DND-41 (cell line): ENCODE measurements at places on chromosomes 2 and 18.

DNA sequence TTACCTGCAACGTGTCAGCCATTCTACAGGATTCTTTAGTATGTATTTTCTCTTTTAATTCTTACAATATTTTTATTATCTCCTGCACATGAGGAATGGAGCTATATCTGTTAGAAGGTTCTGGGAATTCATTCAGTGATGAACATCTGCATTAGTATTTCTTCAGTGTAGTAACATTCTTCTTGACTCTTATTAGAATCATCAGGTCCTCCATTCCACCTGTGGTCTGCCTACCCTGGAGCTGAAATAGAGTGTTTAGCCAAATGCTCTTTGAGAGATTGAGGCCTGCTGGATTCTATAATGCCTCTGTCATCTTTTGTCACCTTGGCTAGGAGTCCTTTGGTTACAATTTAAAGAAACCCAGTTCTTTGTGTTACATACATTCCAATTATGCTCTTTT is 54.4 kb downstream of the RHBDD1 start:
- no peak overlapping the region for H3K27ac ChIP-seq
- H3K4me1 ChIP-seq: no peaks in the 10 kb centered on the region
- no peaks in the 10 kb centered on the region for H3K27me3 ChIP-seq
- no peak for DNase-seq
- no peak overlapping the region for H3K4me3 ChIP-seq

DNA sequence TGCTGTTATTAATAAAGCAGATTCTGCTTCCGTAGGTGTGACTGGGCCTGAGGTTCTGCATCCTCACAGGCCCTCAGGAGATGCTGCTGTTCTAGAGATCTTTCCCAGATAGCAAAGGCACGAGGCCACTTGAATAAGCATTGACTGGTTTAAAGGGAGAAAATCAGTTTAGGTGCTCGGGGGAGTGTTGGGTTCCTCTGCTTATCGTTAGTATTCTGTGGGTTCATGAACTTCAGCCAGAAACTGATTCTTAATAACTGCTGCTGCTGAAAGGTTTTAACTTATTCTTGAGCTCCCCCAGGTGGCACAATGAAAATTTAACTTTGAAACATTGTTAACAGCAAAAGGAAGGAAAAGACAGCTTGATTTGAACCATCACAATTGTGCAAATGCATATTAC is 56.9 kb downstream of the ITGA6 start:
- H3K36me3 ChIP-seq: 0 out of 2 replicates have a peak, but pooled peaks cover 4% of the 10 kb centered on the region
- H3K27ac ChIP-seq: no peak overlapping the region
- no peaks in the 10 kb centered on the region for H3K27me3 ChIP-seq
- no peaks in the 10 kb centered on the region for H3K4me1 ChIP-seq
- no peak for DNase-seq

DNA sequence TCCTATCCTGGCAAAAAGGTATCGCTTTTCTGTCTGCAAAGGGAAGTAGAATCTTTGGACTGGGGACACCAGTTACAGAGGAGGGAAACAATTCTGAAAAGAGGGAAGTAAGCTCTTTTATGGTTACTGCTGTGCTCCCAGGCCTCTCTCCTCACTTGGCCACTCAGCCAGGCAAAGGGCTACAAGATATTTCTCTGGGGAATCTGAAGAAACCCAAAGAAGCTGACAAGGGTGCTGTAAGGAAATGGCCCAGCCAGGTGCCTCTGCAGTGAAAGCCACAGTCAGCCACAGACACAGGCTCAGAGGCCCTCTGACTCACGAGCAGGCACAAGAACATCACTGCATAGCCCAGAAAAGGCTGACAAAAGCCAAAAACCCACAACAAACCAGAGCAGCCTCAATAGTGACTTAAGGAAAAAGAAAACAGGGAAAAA is 5.8 kb downstream of the HDLBP start:
- H3K4me3 ChIP-seq: no peak overlapping the region
- peak; percentile 81 for DNase-seq
- H3K27me3 ChIP-seq: no peaks in the 10 kb centered on the region
- peaks cover 58% of the 10 kb centered on the region for H3K4me1 ChIP-seq

GRCh38 chr2:100274076-100274475 is 48.2 kb downstream of the LONRF2 start:
- peaks cover 11% of the 10 kb centered on the region for H3K4me1 ChIP-seq
- no peak overlapping the region for H3K27ac ChIP-seq
- no peaks in the 10 kb centered on the region for H3K36me3 ChIP-seq
- DNase-seq: no peak
- H3K4me3 ChIP-seq: no peak overlapping the region
- H3K27me3 ChIP-seq: no peaks in the 10 kb centered on the region

DNA sequence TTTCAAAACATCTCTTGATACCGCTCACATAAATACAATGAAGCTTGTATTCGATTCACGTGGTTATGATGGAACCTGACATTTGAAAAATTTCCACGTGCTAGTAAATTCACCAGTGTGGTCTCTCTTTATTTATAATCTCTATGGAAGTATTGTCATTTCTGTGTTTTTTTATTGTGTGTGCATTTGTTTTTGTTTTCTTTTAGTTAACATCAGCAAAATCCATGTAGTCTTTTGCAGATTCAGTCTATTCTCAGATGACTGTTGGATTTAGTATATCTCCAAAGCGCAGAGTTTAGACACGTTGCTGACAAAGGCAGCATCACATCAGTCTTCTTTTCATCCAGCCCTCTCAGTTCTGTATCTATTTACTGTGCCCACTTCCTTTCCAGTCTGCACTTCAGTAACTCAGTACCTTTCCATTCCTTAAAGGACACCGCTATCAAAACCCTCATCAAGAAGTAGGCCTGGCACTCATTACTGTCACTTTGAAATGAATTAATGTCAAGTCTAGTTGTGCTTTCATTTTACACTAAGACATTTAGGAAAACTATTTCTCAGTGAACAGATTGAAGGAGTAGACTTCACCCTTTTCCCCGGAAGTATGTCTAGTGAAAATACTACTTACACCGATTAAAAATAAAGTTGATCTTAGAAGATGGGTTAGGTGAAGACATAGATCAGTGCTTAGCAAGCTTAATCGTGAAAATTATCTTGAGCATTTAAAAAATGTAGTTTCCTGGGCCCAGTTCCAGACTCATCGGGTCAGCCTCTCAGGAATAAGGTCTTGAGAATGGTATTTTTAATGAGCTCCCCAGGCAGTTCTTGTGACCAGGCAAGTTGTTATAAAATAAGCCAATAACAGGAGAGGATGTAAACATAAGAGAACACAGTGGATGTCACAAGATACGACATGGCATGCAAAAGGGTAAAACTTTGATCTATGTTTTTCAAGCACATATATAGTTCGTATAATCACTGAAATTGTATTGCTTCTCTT is 506.8 kb upstream of the ZEB2 start:
- H3K36me3 ChIP-seq: no peaks in the 10 kb centered on the region
- H3K27me3 ChIP-seq: no peaks in the 10 kb centered on the region
- no peak overlapping the region for H3K4me3 ChIP-seq
- no peak for DNase-seq

GRCh38 chr2:100151310-100151709 is 8.9 kb upstream of the AFF3 start:
- H3K27me3 ChIP-seq: no peaks in the 10 kb centered on the region
- DNase-seq: no peak
- H3K27ac ChIP-seq: no peak overlapping the region
- H3K4me3 ChIP-seq: no peak overlapping the region
- H3K4me1 ChIP-seq: no peaks in the 10 kb centered on the region

DNA sequence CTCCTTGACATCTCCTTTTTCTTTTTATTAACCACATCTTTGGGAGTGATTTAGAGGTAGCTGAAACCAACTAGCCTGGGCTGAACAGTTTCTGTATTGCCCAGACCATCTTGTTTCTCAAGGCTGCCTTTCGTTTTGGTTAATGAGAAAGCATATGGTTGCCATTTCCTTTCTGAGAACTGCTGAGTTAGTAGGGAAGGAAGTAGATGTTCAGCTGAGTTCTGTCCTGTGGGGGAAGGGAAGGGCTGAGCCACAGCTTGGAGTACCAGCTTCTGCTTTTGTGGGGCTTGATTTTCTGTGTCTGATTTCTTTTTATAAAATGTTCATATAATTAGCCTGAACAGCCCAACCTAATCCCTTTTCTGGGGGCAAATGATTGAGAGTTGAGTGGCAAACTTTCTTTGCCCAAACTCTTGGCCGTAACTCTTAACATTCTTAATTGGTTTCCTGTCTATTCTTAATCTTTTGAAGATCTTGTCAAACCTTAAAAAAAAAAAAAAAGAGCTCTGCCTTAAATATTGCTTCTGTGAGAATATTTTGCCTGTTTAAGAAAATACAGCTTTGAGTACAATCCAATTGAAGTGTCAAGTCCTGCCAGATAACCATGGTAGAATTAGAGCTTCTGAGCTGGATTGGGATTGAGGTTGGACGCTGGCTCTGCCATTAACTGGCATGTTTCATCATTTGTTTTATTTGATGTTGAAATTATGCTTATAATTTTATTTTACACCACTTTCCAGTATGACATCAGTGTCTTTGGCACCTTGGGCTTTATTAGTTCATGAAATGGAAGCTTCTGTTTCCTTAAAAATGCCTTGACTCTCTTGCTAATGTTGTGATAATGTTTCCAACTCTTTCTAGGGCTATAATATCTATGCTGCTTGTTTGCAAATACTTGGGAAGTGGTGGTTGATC is 1.9 kb upstream of the NABP1 start:
- H3K4me3 ChIP-seq: peak overlapping the region; percentile 77
- no peaks in the 10 kb centered on the region for H3K27me3 ChIP-seq
- peaks cover 5% of the 10 kb centered on the region for H3K36me3 ChIP-seq
- peak; percentile 87 for DNase-seq
- peaks cover 53% of the 10 kb centered on the region for H3K4me1 ChIP-seq

GRCh38 chr18:39346916-39347315 is 1781.3 kb upstream of the CELF4 start:
- no peaks in the 10 kb centered on the region for H3K36me3 ChIP-seq
- no peak overlapping the region for H3K27ac ChIP-seq
- no peaks in the 10 kb centered on the region for H3K4me1 ChIP-seq
- no peak overlapping the region for H3K4me3 ChIP-seq

DNA sequence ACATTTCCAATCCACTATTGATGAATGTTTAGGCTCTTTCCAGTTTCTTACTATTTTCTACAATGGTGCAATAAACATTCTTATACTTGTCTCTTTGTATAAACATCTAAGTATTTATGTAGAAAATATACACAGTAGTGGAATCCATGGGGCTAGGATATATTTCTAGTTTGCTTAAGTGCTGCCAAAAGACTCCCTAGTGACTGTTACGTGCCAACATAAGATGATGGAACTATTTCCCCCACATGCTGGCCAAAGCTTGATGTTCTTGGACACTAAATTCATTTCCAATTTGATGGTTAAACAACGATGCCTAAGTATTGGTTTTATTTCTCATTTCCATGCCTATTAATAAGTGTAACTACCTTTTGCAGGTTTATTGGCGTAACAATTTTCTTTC is 378.4 kb upstream of the HNRNPA3 start:
- H3K4me3 ChIP-seq: no peak overlapping the region
- DNase-seq: no peak
- H3K4me1 ChIP-seq: no peaks in the 10 kb centered on the region
- no peak overlapping the region for H3K27ac ChIP-seq

DNA sequence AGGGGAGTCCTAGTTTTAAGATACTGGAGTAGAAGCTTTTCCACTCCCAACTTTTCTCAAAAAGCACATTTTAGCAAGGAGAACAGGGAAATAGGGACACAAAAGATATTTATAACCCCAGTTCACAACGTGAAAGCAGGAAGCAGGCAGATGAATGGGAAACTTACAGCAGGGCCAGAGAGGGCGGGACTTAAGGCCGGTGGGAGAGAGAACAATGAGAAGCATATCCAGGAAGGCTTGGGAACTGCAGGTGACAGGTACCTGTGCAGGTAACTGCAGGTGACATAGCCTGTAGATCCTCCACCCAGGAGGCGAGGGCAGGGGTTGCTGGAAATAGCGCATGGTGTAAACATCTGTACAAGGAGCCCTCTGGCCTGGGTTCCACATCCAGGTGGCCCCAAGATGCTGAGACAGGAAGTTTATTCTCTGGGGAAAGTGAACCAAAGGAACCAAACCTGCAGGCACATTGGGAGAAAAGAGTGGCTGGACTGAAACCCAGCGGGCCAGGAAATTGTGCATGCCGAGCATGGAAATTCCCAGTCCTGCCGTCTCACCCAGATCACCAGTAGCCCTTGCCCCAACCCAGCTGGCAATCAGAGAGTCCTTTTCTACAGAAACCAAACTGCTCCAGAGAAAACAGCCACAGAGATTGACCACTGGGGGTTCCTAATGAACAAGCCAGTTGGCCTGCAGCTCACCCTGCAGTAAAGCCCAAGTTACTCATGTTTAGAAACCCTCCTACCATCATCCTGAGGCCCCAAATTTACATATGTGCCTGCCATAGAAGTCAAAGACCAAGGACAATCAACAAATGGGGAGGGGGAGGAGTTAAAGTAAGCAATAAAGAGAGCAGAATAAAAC is 24.3 kb upstream of the COL6A3 start:
- H3K27me3 ChIP-seq: peaks cover 7% of the 10 kb centered on the region
- no peak overlapping the region for H3K27ac ChIP-seq
- H3K4me3 ChIP-seq: no peak overlapping the region

GRCh38 chr2:149155196-149155969 is 116.9 kb downstream of the LYPD6B start:
- no peaks in the 10 kb centered on the region for H3K36me3 ChIP-seq
- DNase-seq: no peak
- no peak overlapping the region for H3K4me3 ChIP-seq
- no peaks in the 10 kb centered on the region for H3K4me1 ChIP-seq
- no peaks in the 10 kb centered on the region for H3K27me3 ChIP-seq

DNA sequence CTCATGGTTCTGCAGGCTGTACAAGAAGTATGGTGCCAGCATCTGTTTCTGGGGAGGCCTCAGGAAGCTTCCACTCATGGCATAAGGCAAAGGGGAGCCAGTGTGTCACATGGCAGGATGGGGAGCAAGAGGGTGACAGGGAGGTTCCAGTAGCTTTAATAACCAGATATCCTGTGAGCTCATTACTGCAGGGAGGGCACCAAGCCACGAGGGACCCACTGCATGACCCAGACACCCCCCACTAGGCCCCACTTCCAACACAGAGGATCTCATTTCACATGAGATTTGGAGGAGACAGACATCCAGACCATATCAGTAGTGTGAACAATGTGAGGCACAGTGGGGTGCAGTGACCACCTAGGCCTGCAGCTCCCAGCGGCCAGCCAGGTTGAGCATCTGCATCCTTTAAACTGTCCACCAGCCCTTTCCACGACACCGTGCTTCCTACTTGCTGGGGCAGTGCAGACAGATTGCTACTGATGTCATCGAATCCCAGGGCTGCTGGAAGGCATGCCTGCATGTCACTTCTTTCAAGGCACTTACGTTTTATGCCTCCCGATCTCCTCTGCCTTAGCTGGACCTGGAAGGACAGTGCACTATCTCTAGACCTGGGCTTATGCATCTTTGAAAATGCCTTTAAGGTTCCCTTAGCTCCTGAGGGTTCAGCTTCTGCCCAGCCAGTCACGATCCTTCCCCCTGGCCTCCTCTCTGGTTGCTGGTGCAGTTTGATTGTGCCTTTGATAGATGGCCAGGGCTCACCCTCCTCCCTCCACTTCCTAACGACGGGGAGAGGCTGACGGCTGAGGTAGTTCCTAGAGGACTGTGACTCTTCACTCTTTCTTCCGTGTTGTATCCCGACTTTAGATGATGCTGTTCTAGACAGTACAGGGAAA is 174.3 kb downstream of the FAM210A start:
- H3K27me3 ChIP-seq: no peaks in the 10 kb centered on the region
- no peaks in the 10 kb centered on the region for H3K4me1 ChIP-seq
- H3K4me3 ChIP-seq: no peak overlapping the region
- no peak for DNase-seq
- H3K36me3 ChIP-seq: peaks cover 32% of the 10 kb centered on the region
- H3K27ac ChIP-seq: no peak overlapping the region

GRCh38 chr18:80143881-80144280 is 34.8 kb downstream of the ADNP2 start:
- H3K4me3 ChIP-seq: no peak overlapping the region
- no peak overlapping the region for H3K27ac ChIP-seq
- H3K27me3 ChIP-seq: no peaks in the 10 kb centered on the region
- peaks cover 15% of the 10 kb centered on the region for H3K4me1 ChIP-seq
- DNase-seq: no peak
